ENCODE measurements at places on chromosomes 13 and 19.

DNA sequence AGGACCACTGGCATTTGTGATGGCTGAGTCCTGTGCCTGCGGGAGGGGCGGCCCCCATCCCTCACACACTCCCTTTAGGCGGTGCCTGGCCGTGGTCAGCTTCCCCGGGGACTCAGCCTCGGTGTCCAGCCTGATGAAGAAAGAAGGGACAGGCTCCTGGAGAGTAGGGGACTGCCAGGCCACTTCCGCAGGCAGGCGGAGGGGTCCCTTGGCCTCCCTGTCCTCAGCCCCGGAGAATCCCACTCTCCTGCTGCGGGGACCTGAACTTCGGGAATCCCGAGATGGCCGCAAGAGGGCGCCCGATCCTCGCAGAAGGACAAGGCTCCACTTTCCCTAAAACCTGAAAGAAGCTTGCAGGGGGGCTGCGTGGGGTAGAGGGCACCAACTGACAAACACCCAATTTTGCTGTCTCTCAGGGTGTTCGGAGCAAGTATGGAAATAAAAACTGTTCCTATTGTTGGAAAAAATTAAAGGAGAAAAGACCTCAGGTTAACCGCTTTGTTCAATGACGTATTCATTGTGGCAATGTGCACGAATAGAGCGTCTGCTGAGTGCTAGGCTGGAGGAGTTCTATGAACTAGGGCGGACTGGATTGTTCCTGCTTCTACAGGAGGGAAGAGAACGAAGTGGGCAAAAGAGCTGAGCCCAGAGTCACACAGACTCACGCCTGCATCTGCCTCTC is 297.3 kb downstream of the ZNF536 start:
- no peak for DNase-seq

DNA sequence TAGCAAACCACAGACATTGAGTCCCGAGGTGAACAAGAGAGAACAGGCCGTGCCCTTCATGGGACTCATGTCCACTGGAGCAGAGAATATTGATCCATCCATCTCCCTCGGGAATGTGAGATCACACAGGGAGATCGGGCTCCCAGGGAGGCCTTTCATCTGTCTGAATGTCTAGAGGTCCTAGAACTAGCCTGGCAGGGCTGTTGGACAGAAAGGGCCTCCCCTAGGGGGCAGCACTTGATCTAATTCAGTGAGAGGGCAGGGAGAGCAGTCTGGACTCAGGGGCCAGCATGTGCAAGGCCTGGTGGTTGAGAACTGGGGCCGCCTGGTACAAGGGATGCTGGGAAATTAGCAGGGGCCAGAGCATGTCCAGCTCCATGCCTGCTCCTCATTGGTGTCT is 4.3 kb downstream of the RUVBL2 start:
- no peak for DNase-seq

GRCh38 chr19:33193269-33193864 is 763 bp upstream of the LRP3 start:
- no peak for DNase-seq

- no peak for DNase-seq
Observed at GRCh38 chr13:34862716-34863115, 79.4 kb upstream of the NBEA start.

DNA sequence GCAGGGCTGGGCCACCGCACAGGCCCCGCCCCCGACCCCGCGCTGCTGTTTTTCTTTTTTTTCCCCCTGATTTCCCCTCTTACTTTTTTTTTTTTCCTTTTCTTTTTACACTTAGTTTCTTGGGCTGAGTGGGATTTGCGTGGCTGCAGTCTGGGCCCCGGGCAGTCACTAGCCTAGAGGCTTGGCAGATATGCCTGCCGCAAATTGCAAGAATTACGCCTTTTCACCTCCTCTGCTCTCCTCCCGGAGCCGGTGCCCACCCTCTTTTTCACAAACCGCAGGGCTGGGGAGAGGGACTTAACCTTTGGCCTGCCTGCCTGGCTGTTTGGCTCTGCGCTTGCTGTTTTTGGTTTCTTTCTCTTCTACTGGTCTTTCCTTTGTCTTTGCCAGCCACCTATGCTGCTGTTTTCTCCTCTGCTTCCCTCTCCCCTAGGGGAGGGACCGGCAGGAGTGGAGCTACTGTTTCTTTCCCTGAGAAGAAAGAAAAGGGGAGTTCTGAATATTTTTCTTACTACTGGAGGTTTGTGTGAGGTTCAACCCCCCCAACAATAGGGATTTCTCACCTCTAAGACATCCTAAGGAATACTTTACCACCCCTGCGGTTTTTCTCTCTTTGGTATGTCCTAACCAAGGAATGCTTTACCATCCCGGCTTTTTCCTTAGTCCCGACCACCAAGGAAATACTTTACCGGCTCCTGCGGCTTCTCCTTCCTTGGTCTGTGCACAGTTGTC is 11.0 kb downstream of the ZNF552 start:
- no peak for DNase-seq

GRCh38 chr19:46031781-46032596 is 8.8 kb downstream of the IGFL4 start:
- DNase-seq, result no peak

DNA sequence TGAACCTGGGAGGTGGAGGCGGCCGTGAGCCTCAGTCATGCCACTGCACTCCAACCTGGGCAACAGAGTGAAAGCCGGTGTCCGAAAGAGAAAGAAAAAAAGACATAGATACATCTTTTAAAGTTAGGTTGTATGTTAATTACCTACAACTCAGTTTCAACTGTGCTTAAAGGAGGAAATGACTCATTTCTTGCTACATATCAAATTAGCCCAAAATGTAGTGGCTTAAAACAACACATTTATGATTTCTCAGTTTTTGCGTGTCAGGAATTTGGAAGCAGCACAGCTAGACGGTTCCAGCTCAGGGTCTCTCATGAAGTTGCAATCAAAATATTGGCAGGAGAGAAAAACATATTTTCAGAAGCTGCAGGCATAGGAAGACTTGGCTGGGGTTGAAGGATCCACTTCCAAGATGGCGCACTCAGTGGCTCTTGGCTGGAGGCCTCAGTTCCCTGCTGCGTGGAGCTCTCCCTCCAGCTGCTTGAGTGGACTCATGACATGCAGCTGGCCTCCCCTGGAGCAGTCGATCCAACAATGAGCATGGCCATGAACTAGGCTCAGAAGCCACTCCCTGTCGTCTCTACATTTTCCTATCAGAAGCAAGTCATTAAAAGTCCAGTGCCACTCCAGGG is 7.1 kb downstream of the LDLR start:
- no peak for DNase-seq

DNA sequence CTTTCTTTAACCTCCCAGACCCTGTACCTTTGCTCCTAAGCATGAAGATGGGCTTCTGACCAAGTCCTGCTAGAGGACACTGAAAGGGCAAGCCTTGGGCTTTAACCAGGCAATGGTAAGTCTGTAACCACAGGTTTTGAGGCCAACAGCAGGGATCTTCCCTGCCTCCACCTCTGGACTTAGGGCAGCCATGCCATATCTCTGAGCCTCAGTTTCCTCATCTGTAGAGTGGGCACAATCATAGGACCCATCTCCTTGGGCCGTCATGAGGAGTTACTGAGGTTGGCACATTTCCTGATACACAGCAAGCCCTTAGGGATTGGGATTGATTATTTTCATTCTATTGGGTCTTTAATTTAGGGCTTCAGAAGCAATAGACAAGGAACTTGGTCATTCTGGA is 14.7 kb downstream of the KLK1 start:
- no peak for DNase-seq

DNA sequence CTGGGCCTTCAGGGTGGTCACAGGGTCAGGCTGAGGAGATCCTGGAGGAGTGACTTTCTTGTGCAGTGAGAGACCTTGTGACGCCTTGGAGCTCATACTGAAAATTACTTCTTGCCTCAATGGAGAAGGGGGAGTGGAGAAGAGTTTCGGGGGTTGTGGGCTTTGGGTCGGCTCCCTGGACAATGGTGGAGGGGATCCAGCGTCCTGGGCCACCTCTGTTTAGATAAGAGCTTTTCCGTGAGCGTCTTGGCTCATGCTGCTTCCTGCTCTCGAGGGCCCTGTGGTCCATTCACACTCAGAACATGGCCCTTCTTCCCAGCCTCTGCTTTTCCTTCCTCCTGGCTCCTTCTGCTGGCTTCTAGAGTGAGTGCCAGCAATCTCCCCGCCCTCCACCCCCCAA is 81.9 kb downstream of the FLT1 start:
- no peak for DNase-seq

DNA sequence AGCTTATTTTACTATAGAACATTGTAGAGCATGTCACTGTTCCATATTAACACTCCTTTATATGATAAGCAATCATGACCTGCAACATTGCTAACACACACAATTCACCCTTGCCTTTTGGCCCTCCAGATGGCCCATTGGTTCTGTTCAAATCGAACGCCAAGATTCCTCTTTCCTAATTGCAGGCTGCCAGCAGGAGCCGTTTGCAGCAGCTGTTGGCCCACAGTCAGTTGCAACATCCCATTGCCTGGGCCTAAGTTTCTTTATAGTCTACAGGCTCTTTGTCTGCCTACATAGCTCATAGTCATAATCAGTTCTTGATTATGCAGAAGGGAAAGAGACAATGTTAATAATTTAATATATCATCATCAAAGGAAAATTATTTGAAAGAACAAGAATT is 37.6 kb downstream of the KCTD12 start:
- no peak for DNase-seq

GRCh38 chr19:21698215-21698614 is 69.2 kb downstream of the ZNF100 start:
- no peak for DNase-seq

GRCh38 chr19:28330831-28331230 is 882.1 kb downstream of the UQCRFS1 start:
- DNase-seq, result no peak

DNA sequence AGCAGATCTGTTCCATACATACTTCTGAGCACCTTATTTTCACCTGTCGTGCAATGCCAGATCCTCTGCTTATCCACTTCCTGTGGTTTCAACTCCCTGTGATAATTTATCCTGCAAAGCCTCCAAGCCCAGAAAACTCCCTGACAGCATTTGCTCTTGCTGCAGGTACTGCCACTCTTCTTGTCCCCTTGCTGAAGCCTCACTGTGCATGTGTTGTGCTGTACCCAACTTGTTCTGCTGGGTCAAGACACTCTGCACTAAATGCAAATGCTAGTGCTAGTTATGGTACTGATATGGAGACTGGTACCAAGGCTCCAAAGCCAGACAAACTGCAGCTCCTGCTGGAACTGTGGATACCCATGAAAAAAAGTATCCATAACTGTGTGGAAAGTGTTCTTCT is 315.4 kb upstream of the MIR17HG start:
- no peak for DNase-seq

DNA sequence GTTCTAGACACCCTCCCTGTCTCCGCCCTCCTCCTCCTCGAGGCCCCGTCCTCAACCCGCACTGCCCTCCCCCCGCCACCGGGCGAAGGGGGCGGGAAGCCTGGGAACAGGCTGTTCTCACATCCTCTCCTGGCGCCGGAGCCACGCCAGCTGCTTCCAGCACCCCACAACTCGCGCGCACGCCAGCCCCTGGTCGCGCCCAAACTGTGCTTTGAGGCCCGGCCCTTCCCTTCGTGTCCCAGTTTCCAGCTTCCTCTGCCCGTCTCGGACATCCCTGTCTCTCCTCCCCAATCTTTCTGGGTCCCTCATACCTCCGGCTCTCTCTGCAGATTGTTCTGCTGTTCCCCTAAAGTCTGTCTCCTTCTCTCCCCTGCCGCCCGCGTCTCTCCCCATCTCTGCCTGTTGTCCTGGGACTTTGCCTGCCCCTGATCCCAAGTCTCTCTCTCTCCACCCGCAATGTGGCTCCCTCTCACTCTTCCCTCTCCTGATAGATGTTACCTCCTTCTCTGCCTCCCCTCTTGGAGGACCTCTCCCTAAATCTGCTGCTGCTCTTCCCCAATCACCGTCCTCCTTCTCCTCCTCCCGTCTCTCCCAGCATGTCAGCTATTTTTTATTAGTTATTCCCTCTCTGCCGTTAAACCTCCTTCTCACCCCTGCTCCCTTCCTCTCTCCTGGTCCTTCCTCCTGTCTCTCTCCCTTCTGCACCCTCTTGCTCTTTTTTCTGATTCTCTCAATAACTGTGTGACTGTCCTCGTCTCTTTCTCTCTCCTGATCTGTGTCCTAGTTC is 14.2 kb downstream of the DPF1 start:
- DNase-seq, result no peak

- no peak for DNase-seq
Observed at GRCh38 chr13:49512578-49512977, 16.8 kb downstream of the PHF11 start.

- DNase-seq, result no peak
Observed at GRCh38 chr19:18338541-18338940, 1.9 kb upstream of the PGPEP1 start.

DNA sequence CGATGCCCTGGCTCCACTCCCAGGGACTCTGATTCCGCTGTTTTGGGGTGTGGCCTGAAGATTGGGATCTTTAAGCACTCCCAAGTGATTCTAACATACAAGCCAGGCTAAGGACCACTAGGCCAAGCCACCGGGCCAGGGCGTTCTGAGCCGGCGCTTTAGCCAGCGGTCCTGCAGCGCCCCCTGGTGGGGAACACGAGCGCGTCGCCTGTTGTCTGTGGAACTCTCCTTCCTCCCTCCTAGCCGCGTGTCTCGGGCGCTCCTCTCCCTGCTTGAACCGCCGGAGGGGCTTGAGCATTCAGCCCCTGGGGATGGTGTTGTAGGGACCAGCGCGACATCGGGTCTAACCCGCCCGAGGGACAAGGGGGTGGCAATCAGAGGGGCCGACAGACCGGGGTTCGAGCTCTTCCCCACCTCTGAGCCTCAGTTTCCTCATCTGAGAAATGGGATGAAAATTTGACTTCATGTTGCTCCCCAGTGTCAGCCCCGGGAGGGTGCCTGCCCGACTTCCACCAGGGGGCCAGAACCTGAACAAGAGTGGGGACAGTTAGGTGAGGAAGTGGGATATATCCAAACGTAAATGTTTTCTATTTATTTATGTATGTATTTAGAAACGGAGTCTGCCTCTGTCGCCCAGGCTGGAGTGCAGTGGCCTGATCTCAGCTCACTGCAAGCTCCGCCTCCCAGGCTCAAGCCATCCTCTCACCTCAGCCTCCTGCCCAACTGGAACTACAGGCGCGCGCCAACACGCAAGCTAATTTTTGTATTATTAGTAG is 18.0 kb upstream of the PNMA8B start:
- peak; percentile 14 for DNase-seq

GRCh38 chr13:39777527-39778061 is 122.1 kb downstream of the COG6 start:
- no peak for DNase-seq

- no peak for DNase-seq
Observed at GRCh38 chr19:17184371-17184841, 30.8 kb upstream of the USE1 start.
